ENCODE measurements at places on chromosomes 2 and 18.

GRCh38 chr2:52794581-52794980, 973.0 kb upstream of the CHAC2 start:
- DNase-seq: no peak

DNA sequence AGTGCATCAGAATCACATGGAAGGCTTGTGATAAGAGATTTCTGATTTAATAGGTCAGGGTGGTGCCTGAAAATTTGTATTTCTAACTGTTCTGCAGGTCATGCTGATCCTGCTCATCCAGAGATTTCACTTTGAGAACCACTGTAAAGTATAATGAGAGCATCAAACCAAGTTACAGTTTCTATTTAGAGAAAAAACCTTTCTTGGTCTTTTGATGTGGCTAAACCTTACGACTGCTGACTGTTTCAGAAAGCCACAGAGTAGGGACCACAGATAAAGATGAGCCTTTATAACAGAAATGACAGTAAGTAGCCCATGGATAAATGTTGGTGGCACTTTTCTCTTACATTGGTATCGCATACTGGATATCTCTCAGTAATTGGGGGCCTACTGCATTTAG, 109.4 kb upstream of the FANCL start:
- no peak for DNase-seq

DNA sequence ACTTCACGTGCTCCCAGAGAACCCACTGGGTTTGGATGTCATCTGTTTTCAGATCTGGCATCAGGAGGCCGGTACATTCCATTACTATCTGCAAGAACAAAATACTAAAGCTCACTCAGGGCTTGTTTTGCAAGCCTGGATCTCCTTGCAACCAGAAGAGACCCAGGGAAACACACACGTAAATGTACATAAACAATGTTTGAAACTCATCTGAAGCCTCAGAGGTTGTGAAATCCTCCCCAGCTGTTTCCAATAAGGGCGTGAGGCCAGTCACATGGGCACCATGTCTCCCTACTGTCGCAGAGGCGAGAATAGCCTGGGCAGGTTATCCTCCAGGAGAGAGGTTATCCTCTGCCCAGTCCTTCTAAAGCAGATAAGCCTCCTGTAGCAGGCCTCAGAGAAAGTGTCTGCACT, 186.9 kb downstream of the GFPT1 start:
- no peak for DNase-seq

DNA sequence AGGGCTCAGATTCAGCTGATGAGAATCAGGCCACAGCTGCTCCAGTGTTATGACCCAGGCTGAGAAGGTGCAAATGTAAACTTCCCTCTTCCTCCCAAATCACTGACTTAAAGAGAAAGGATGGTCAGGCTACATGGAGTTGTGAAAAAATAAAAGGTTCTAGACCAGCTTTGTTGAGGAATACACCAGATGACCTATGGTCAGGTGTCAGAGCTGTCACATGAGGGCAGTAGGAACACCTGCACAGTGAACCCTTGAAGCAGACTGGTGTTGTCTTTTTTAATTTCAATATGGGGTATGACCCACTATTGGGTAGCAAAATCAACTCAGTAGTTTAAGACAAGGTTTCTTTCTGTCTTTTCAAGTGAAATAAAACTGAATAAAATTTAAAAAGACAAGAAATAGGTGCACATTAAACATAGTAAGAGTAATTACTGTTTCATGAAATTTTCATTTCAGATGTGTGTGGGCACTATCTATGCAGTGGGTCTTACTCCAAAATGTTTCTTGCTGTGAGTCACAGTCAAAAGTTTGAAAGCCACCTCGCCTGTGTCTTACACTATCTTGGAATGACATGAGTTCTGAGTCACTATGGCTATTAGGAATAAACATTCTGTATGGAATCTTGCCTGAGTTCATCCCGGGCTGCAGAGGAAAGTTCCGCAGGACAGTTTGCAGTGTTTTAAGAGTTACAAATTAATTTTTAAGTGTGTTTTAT, 83.6 kb downstream of the ACVR1 start:
- DNase-seq: no peak
